ENCODE measurements at places on chromosomes 12 and 14.

DNA sequence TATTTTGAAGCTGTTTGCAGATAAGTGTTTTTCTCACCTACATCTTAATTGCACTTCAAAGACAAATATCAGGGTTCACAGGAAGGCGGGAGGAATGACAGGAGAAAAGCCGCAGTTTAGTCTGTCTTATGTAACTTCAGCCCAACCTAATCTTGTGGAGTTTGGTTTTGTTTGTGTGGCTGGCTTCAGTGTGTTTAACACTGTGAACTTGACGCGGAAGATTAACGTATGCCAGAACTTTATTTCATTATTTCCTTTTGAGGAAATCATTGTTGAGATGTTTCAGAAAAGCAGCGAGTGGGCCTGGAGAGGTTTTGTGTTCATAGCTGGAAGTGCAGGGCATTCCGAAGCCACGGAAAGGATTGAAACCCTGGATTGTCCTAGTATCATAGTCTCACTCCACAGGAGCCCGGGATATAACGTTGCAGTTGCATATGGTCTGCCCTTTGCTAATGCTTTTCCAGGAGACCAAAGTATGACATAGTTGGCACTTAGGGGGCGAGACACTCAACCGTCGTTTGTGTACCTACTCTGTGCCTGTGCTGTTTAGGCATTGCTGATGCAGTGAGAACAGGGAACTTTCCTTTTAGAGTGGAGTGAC, 2.0 kb downstream of the PELI2 start:
- peak; percentile 59 for DNase-seq

GRCh38 chr12:96985515-96986362, 78.7 kb downstream of the NEDD1 start:
- DNase-seq = peak; percentile 48

DNA sequence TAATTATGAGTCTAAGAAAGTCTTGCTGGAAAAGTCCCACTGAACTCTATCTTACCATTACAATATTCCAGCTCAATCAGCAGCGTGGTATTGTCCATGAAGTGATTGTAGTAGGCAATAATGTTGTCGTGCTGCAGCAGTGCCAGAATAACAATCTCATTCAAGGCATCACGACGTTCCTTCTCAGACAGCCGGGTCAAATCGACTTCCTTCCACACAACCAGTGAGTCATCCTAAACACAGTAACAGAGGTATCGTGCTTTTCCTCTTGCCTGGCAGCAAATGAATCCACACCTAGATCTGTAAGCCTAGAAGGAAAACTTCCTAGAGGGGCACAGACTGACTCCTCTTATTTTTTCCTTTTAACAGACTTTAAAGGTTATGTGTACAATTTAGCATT, 2.9 kb downstream of the NEK9 start:
- peak; percentile 60 for DNase-seq

DNA sequence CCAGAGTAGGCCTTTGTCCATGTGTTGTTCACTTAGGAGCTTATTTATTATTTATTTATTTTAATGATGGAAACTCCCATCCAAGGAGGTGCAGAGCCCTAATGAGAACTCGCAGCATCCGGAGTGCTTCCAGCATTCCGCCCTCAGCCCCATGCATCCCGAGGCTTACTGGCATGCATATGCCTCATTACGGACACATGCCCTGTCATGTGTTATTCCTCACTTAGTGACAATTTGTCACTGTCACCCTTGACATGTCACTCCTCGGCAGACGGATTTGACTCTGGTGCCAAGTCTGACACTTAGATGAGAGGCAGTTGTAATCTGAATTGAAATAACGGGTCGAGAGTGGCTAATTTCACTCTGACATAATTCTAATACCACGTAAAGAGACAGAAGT, 132.8 kb downstream of the VRK1 start:
- no peak for DNase-seq

DNA sequence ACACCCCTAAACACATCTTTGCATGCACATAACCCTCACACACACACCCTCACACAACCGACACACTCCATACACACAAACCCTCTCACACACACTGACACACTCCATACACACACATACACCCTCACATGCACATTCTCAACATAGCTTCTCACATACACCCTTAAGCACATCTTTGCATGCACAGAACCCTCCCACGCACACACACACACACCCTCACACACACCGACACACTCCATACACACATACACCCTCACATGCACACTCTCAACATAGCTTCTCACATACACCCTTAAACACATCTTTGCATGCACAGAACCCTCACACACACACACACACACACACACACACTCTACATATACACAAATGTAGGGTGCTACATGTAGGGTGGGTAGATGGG, 72.5 kb upstream of the NOS1 start:
- DNase-seq = no peak

DNA sequence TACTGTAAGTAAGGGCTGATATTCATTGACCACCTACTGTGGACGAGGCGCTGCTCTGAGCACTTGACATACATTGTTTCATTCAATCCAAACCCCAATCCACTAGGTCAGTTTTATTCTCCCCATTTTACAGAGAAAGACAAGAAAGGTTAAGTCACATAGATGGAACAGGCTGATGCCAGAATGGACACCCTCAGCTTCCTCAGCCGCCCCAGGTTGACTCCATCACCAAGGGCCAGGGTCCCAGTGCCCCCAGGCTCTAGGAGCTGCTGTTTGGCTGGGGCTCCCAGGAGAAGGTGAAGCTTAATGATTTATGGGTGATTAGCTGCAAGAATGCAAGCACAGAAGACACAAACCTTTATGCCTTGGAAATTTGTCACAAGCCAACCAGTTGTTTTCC, 671 bp upstream of the AQP2 start:
- DNase-seq = no peak

- peak; percentile 51 for DNase-seq
These were observed 50.0 kb downstream of the KDM2B start for GRCh38 chr12:121530600-121531355.

DNA sequence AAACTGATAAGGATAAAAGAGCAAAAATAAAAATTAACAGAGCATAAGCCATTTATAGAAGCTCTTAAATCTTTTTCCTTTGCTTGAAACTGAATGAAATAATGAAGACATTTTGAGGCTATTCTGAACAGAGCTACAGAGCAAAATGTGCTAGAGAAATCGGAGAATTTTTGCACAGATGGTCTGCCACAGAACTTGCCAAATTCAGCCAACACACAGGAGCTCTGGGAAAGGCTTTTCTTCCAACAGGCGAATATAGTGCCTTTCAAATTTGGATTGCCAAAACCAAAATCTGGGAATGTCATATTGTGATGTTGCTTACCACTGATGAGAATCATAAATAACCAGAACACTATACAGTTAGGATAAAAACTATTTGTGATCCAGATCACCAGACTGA, 406.3 kb downstream of the RPL10L start:
- DNase-seq = no peak

GRCh38 chr12:88471331-88472045, 108.8 kb downstream of the KITLG start:
- DNase-seq = peak; percentile 45

- DNase-seq = no peak
These were observed 33.6 kb downstream of the PIWIL1 start for GRCh38 chr12:130371296-130371695.

DNA sequence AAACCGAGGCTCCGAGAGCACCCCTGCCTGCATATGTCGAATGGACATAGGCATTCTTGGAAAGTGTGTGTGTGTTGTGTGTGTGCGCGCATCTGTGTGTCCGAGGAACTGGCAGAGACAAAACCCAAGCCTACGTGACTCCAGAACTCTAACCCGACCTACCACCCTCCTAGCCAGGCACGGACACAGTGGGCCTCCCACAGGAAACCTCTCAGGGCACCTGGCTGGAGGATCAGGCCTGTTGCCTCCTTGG, 556 bp upstream of the PGF start:
- no peak for DNase-seq

GRCh38 chr14:21003788-21004346, 4.8 kb downstream of the SLC39A2 start:
- DNase-seq = no peak

DNA sequence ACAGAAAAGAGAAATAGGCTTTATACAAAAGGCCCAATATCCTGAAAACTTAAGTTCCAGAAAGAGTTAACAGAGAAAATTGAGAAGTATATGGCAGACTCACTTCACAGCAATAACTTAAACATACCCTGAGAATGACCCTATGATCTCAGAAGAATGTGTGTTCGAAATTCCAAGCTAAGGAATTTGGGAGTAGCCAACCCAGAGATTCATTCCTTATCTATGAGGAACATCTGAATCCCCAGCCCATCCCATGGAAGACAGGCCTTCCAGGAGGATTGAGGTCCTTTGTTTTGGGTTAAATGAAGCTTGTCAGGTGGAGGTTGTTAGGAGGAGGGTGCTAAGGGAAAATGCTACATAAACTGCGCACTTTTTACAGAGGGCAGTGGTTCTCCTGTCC, 7.5 kb upstream of the SAV1 start:
- DNase-seq = no peak

GRCh38 chr14:21056520-21057163, 980 bp upstream of the RNASE8 start:
- no peak for DNase-seq

DNA sequence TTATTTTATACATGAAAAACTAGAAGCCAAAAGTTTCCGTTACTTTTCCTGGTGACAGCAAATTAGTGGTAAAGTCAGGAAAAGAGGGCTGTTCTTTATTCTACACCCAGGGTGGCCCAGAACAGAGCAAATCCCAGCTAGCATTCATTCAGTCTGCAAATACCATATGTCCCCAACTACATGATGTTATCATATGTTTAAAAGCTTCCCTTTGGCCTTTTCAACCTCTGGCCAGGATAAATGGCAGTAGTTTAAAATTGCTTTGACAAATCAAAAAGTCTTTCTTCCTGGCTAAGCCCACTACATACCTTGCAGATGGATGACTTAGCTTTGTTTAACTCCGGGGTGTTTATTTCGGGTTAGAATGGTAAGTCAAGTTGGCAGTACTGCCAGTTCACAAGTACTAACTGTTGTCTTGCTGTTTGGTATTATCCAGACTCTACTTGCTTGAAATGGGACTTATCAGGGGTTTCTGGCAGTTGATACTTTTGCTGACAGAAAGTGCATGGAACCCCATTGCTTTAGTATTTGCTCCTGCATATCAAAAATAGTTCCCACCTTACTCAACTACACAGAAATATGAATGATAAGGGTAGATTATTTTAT, 69.7 kb downstream of the PKP2 start:
- DNase-seq = no peak

DNA sequence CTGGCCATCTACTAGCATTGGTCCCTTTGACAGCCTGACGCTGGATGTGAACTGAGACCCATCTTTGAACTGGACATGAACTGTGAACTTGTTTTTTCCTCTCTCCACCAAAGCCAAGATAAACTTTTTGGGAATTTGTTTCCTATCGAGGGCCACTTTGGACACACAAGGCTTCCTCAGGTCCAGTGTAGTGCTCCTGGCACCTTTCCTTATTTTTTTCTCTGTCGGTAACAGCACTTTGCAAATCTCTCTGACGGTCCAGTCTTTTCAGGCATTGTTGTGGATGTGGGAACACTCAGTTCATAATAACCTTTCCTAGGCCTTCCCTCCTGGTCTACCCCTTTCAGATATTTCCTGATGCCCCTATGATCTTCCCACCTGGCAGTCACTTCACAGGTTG, 5.0 kb downstream of the KCNA1 start:
- DNase-seq = no peak

DNA sequence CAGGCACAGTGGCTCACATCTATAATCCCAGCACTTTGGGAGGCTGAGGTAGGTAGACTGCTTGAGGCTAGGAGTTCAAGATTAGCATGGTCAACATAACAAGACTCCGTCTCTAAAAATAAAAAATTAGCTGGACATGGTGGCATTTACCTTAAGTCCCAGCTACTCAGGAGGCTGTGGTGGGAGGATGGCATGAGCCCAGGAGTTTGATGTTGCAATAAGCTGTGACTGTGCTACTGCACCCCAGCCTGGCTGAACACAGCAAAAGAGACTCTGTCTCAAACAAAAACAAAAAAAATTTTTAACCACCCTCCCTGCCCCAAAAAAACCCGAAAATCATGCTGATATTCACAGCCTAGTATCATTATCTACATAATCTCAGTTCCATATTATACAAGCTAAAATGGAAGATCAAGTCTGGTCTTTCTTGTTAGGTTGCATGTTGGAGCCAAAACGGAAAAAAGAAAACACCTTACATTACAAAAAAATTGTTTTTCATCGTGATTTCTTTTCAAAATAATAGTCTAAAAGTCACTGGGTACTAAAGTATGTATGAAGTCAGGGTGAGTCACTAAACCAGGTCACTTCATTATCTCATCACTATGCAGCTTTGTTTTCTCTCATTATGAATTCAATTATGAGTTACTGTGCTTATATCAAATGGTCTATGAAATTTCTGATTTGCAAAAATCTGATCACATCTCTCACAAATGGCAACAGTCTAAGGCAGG, 13.8 kb downstream of the GXYLT1 start:
- peak; percentile 76 for DNase-seq

DNA sequence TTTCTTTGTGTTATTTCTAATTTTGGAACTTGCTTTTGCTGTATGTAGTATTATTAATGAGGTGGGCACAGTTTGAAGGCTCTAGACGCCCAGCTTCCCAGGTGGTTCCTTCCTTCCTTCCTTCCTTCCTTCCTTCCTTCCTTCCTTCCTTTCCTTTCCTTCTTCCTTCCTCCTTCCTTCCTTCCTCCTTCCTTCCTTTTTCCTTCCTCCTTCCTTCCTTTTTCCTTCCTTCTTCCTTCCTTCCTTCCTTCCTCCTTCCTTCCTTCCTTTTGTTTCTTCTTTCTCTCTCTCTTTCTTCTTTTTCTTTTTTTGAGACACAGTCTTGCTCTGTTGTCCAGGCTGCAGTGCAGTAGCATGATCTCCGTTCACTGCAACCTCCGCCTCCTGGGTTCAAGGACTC, 906.7 kb downstream of the AACS start:
- no peak for DNase-seq

GRCh38 chr14:64844272-64844671, 35.4 kb downstream of the SPTB start:
- no peak for DNase-seq
